ENCODE measurements at places on chromosomes 2 and 18.

DNA sequence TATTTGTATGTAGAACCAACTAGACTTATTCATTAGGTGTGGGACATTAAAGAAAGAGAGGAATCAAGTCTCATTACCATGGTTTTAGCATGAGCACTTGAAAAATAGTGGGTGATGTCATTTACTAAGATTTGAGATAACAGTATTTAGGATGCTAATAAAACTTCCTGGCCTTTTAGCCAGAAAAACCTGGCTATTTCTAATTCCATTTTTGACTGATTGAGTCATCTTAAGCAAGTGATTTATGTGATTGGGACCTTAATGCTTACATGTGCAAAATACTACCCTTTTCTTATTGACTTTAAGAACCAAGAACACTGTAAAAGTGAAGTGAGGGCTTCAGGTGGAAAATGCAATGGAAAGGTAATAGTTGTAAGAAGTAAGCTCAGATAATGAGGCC is 196.8 kb upstream of the SESTD1 start:
- DNase-seq = no peak

- DNase-seq = no peak
Observed at GRCh38 chr18:77157312-77157711, 24.7 kb upstream of the MBP start.

- DNase-seq = no peak
Observed at GRCh38 chr2:108949316-108950239, 39.4 kb downstream of the EDAR start.

- DNase-seq = no peak
Observed at GRCh38 chr18:5961828-5962150, 66.5 kb upstream of the TMEM200C start.

GRCh38 chr2:27638037-27638637 is 9.3 kb downstream of the GPN1 start:
- no peak for DNase-seq

DNA sequence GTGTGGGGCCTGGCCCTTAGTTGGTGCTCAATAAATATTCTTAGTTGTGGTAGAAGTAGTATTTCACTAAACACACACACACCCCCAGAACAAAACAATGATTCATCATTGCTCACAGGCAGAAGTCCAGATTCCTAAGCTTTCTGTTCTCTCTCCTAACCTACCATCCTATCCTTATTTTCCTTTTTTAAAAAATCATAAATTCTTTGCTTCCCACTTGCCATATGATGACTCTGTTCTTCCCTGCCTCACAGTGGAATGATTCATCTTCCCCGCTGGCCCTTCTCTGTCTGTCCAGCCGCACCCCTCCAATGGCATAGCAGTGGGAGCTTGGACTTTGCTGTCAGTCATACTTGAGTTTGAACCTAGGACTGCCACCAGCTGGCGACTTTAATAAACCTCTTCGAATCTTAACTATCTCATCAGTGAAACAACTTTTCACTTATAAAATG is 5.2 kb downstream of the EML6 start:
- DNase-seq = no peak

DNA sequence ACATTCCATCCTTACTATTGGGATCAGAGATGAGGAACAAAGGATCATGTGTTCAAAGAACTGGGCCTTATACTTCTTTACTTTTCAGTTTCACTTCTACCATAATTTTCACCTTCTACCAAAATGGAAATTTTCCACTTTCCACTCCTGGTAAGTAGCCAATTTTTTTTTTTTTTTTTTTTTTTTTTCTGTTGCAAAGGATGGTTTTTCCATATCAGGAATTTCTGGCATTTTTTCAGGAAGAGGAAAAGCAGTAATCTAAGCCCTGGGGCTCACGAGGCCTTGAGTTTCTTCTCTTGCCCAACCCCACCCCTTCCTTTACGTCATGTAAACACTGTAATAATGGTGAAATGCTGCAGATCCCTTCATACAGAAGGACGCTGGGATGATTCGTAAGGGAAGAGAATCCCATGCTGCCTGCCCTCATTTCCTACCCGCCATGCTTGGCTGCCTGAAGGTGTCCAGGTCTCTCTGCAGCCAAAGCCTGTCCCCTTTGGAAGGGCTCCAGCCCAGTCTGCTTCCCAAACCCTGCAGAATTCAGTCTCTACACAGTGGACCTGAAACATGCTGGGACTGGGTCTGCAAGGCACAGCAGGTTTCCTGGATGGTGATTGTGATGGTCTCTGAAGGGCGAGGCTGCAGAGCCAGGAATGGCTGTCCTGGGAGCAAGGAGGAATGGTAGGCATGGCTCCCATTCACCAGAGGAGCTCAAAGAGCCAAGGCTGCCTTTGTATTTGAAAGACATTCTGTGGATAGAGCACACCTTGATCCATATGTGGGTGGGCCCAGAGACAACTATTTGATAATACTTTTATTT is 57.0 kb downstream of the EFR3B start:
- DNase-seq = no peak

DNA sequence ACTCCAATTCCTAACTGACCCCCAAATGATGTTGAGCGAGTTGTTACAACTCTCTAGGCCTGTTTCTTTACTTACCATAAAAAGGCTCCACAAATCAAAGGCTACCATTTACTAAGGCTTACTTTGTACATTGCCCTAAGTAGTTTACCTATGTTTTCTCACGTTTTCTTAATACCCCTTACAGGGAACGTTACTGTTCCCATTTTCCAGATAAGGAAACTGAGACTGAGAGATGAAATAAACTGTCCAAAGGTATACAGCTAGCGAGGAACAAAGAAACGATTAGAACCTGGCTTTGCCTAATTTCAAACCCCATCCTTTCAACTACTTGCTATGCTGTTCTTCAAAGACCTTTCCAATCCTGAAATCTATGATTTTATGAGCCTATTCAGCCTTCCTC is 74.8 kb upstream of the SPTBN1 start:
- DNase-seq = no peak

DNA sequence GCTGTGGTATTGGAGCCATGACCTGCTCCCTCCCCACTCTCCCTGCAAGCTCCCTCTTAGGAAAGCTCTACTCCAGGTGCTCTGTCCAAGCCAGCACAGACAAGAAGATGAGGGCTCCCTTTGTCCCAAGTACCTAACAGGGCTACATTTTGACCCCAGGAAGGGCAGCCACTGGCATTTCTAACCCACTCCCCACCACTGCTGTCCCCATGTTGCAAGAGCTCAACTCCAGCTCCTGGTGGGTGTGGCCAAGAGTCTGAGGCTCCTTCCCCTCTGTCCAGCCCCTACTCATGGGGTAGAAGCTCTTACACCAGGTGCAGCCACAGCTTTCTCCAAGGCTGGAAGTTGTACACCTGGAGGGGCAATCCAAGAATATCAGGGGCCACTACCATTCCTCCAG is 127.0 kb upstream of the NPAS2 start:
- DNase-seq = no peak

DNA sequence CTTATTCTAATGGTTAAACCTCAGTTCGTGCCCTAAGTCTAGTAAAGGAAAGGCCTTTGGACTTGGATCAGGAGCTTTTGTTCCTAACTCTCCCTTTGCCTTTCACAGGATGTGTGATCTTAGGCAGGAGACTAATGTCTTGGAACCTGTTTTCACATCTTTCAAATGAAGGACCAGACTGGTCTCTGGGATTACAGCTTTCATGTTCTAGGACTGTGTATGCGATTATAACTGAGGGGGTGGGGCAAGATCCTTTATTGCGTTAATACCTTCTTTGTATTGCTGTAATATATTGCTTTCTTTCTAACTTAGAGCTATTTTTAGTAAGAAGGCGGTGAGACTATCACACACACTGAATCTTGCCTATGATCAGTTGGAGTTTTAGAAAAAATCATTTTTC is 368.1 kb downstream of the RPRM start:
- no peak for DNase-seq

DNA sequence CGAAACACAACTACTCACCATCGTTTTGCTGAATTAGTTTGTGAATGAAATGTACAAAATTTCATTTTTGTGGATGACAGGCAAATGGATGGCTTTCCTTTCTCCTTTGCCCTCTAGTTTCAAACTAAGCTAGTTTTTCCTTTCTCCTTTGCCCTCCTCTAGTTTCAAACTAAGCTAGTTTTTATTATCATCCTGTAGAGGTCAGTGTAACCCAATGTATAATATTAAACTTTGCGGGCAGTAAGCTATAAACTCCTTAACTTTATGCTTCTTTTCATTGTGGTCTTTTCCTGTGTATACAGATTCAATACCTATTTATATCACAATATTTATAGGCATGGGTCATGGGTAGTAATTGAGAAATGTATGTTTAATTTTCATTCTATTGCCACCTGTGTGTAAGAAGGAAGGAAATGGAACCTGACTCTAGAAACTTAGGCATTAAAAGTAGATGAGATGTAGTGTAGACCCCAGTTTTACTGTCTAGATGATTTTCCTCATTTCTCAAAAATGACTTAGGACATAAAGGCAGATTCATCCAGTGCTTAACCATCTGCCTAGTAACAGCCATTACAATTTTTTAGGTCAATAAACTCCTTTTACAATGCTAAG is 58.1 kb downstream of the MAP3K19 start:
- peak; percentile 10 for DNase-seq

DNA sequence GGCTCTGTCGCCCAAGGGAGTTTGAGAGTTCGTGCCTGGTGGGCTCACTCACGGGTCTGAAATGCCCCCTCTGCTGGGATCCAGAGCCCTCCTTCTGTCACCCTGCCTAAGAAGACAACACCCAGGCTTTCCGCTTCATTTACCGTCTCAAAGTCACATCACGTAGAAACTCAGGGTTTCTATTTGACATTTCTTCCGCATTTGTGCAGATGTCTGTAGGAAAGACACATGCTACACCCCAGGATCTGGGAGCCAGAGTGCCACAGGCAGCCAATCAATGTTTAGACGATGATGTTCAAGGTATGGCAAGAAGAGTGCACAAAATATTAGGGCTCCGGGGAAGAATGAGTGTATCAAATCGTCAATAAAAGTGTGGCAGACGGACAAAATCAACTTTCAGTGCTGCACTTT is 24.4 kb upstream of the ACKR3 start:
- no peak for DNase-seq

- DNase-seq = no peak
Observed at GRCh38 chr2:71419976-71420375, 33.4 kb upstream of the DYSF start.

DNA sequence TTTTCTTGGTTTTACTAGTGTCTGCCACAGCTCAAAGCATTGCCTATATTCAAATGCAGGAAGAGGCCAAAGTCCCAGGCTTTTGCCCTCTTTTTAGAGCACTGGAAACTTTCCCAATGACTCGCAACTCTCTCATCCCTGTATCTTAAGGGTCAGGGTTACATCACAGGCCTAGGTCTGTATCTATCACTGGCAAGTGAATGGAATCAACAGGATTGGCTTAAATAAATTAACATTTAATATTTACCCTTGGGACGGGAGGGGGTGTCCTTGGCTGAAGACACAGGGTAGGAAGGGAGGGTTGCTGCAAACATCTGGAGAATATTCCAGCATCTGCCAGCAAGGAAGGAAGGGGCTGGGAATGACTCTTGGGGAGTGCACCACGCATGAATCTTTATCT is 242.6 kb downstream of the SLC4A3 start:
- no peak for DNase-seq

DNA sequence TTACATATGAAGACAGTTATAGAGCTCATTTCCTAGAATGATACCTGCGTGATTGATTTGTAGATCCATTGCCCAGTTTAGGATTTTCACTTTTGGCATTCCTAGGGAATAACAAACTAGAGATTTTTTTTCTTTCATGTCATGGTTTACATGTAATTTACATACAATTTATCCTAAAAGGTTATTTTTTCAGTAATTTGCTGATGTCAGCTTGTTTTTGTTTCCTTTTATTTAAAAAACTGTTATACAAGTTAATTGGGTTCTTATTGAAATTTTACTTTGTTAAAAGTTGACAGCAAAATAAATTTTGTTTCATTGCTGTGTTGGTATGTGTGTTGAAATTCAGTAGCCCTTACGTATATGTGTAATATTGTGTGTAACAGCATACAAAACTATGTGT is 23.4 kb downstream of the MTX2 start:
- DNase-seq = no peak
